Mucosa of descending colon (tissue), 3 donors: ENCODE measurements at places on chromosomes 5 and 9. TPM values are rescaled to one million over a fixed set of nuclear protein-coding genes. Genes with fewer than 3 reads are reported as not detected.

DNA sequence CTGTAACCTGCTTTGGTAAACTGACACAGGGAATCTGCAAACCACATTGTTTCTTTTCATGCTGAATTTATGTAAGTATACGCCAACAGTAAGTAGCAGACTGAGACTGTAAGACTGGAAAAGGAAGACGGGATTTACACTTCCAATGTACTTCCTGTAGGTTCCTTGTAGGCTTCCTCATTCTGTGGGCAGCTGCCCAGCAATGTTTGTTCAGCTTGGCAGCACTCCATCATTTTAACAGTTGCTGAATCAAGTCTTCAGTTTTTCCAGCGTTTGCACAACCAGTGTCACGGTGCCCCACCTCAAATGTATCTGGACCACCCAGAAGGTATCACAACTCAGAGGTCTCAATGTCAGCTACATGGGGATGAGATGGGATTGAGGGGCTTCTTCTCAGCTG lies 232.6 kb downstream of the PRDM9 start:
- DNase-seq = no peak

DNA sequence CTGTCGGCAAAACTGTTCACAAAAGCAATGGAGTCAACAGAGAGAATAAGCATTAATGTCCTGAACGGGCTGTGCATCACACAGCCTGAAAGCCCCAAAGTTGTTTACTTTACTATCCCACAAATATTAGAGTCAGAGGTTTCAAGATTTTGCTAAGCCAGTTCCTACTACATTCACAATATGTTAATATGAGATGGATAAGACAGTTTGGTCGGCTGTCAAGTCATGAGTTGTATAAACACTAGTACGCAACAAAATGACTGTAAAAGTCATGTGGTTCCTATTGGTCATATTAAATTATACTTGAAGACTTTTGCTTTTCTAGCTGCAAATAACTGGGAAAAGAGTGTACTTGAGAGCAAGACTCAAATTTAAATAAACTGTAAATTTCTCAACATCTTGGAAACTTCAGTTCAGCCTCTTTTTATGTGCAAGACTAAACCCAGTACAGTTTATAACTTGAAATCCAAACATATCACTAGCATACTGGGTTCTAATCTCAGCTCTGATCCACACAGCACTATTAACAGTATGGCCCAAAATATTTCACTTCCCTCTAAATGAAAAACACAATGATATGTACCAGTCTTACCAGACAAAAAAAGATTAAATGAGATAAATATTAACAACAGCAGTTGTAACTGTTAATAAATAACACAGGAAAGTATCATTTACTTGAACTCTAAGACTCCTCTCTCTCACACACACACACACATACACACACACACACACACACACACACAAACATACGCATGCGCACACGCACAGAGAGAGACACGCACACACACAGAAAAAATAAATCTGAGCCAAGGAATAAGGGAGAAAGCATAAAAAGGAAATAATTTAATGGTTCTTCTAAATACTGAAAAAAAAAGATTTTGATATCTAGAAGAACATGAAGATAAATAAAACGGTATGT lies 33.1 kb downstream of the FANCC start:
- no peak for DNase-seq

- peak; percentile 55 for DNase-seq
Measured at GRCh38 chr9:74496819-74497747, at the start of gene RORB. RORB (plus strand) TSS chr9:74497335; CDS start chr9:74497977, 642 bp downstream.

- DNase-seq = no peak
Measured at GRCh38 chr9:136876476-136876875, 9.8 kb upstream of the TRAF2 start.

- DNase-seq = peak; percentile 6
Measured at GRCh38 chr9:93669116-93669957, 93.0 kb downstream of the PHF2 start.

GRCh38 chr5:15737871-15738664 lies 238.1 kb downstream of the FBXL7 start:
- DNase-seq = no peak

DNA sequence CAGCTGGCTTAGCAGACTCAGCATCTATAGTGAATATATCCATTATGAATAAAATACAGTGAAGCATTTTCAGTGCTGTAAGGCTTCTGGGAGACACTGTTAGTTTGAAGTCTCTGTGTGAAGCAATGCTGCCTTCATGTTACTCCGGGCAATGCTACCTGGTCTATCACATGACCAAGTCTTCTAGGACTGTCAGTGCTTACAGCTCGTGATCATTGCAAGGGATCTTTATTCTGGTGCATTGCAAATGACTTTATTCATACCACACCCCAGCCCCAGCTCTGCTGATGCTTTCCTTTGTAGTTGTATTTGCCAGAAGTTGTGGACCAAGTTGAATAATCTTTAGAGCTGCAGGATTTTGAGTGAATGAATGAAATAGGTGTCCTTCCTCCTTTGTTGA lies 21.9 kb upstream of the NDFIP1 start:
- no peak for DNase-seq

- DNase-seq = no peak
Measured at GRCh38 chr5:139414581-139415130, 10.8 kb upstream of the SPATA24 start.

DNA sequence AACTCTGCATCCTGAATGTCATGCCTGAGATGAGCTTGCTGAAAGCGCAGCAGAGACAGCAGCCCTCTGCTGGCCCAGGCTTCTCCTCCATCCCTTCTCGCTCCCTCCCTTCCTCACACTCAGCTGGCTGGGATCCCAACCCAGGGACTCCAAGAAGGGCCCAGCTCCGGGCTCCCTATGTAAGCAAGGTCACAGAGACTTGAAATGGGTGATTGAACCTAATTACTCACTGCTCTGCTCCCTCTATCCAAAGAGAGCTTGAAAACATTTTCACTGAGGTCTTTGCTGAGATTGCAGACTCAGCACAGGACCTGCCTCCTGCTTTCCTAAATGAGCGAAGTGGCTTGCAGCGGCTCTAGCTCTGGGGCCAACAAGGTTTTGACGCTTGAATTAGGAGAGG lies 42.8 kb downstream of the RAPGEF1 start:
- no peak for DNase-seq

DNA sequence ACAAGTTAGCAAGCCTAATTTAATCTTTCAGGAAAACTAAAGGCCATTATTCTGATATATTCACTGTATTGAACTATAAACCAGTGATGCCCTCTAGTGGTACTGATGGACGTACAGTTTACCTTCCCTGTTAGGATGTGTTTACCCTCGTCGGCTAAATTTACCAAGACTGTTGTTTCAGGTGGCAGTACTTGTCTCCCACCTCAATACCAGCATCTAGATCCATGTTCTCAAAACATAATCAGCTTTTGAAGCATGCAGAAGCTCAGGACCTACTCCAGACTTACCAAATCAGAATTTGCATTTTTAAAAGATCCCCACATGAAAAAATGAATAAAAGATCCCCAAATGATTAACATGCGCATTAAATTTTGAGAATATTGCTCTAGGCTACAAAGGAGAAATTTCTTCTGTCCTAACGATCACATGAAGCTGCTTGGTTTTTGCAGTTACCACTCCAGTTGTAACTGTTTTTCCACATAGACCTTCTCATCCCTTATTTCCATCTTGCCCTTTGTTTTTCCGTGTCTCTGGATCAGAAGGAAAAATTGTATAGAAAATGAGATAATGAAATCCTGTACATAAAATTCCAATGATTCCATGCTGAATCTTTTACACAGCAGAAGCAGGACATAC lies 3.2 kb upstream of the BAAT start:
- DNase-seq = peak; percentile 42

- DNase-seq = no peak
Measured at GRCh38 chr9:104088416-104088815, 5.7 kb upstream of the SMC2 start.

DNA sequence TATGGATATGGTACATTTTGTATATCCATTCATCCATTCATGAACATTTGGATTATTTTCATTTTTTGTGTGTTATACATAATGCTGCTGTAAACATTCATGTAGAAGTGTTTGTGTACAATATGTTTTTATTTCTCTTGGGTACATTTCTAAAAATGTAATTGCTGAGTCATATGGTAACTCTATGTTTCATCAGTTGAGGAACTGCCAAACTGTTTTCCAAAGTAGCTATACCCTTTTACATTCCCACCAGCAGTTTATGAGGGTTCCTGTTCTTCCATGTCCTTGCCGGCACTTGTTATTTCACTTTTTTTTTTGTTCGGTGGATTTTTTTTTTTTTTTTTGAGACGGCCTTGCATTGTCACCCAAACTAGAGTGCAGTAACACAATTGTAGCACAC lies 54.0 kb upstream of the MCCC2 start:
- no peak for DNase-seq

GRCh38 chr5:32217886-32218396 lies 43.8 kb upstream of the GOLPH3 start:
- peak; percentile 53 for DNase-seq

DNA sequence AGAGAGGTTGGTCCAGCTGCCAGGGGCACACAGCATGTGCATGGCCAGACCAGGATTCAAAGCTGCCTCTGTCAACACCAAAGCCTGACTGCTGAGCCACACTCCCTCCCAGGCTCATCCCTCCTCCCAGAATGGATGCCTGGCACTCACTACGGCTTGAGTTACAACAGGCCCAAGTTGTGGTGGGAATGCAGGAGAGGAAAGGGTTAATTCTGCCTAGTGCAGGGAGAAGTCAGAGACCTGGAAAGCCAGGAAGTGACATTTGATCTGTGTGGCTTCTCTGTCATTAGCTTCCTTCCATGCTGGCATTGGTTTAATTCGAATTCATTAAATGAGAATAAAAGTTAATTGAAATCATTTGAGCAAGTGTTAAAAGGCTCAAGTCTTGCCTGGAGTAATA lies 150.0 kb downstream of the NSG2 start:
- no peak for DNase-seq

GRCh38 chr5:53482717-53483638 lies 2.5 kb downstream of the FST start:
- DNase-seq = peak; percentile 36

DNA sequence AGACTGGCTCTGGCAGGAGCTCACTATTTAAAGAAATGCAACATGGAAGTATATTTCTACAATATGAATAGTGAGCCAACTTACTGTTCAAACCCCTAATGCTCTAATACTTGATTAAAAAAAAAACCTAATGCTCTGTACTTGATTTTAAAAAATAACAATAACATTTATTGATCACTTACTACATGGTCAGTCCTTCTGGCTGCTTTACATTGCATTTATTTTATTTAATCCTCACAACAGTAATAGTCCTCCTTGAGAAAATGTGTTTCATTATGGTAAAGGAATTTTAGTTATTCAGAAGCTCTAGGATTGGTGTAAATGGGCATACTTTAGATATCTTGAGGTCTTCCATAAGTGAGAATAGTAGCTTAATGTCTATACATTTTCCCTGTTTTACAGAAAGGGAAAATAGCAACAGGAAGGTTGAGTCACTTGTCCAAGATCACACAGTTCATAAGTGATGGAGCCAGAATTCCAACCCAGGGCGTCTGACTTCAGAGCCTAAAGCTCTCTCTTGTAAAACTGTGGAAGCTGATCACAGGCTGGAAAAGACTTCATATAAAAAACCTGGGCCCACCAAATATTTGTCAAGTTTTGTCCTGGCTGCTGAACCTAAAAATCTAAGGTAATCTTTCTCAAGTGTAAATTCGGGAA lies 1.0 kb downstream of the STARD4 start:
- peak; percentile 16 for DNase-seq

DNA sequence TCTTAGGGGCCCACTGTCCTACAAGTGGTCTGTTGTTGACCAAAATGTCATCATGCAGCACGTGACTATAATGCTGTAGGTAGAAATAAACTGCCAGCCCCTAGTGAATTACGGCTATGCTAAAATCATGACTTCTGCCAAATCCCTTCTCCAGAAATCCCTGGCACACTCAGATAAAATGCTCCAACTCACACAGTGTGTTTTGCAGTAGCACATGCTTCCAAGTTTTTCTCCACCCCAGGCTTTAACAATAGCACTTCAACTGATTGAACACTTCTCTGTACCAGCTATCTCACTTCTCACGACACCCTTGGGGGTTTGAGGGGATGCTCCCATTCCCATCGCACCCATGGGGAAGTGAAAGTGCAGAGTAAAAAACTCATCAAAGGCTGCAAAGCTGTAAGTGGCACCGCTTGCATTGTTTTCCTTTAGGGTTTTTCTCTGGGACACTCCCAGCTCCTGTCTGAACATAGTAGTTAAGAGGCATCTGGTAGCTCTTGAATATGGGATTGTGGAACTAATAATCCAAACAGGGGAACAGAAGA lies 151.0 kb upstream of the SLC24A2 start:
- no peak for DNase-seq

DNA sequence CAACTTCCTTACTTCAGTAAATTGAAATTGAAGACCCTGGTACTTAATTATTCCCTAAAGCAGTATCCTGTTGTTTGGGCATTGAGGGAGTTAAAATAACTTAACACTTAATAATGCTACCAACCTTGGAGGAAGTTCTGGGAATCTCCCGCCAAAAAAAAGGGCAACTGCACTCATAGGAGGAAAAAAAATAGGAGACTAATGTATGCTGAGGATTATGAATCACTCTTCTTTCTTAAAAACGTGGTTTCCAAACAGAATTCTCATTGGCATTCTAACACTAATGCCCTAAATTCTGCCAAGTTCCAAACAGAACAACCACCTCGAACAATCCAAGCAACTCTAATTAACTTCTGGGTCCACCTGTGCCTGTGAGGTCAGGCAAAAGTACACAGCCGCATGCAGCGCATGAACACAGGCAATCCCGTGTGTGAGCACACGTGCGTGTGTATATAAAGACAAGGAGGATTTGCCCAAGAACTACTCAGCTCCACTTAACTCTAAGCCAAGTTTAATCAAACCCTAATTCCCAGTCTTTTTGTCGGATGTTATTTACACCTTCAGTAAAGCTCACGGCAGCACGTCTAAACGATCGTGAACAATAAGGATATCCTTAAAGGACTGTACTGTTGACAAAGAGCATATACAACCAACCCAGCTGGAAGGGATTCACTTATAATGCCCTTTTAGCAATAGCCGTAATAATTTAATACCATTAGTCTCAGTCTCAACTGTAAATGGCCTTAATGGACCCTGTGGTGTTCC lies 78.4 kb downstream of the EBF1 start:
- no peak for DNase-seq

- DNase-seq = no peak
Measured at GRCh38 chr5:148796936-148797335, 29.5 kb upstream of the ADRB2 start.

- no peak for DNase-seq
Measured at GRCh38 chr5:10619649-10620048, 55.8 kb downstream of the ANKRD33B start.

GRCh38 chr9:7042124-7042523 lies 284.4 kb downstream of the KDM4C start:
- no peak for DNase-seq

UBE2QL1 gene
- total RNA-seq = 0.26 TPM

CDK5RAP2 gene
- 62.4 TPM for total RNA-seq

TYRP1 gene
- total RNA-seq = 1.7 TPM

AK1 gene
- total RNA-seq = 157 TPM

SPATA9 gene
- 0.39 TPM for total RNA-seq

KCNN2 gene
- total RNA-seq = 3.5 TPM

SAP30L gene
- 63.5 TPM for total RNA-seq

ANKRD18A gene
- 19.2 TPM for total RNA-seq

GLRA1 gene
- not detected for total RNA-seq

SPINK1 gene
- 1,081 TPM for total RNA-seq

CTSV gene
- total RNA-seq = 2.3 TPM

MEIKIN gene
- not detected for total RNA-seq

FBLL1 gene
- 0.51 TPM for total RNA-seq
